Heart left ventricle (tissue), 16 donors: ENCODE measurements at places on chromosomes 6 and 20. TPM values are rescaled to one million over a fixed set of nuclear protein-coding genes. Genes with fewer than 3 reads are reported as not detected.

The SNAI1 gene
- 1.6 TPM for total RNA-seq

The PLG gene
- total RNA-seq = not detected

The ANKEF1 gene
- 1.4 TPM for total RNA-seq

The HSPA1B gene
- total RNA-seq = 139 TPM

The LY6G5B gene
- total RNA-seq = 5.2 TPM

GRCh38 chr20:56697476-56697875 lies 68.4 kb downstream of the TFAP2C start:
- DNase-seq = no peak

GRCh38 chr6:6856538-6857523 lies 250.9 kb upstream of the RREB1 start:
- peak; percentile 51 for DNase-seq

DNA sequence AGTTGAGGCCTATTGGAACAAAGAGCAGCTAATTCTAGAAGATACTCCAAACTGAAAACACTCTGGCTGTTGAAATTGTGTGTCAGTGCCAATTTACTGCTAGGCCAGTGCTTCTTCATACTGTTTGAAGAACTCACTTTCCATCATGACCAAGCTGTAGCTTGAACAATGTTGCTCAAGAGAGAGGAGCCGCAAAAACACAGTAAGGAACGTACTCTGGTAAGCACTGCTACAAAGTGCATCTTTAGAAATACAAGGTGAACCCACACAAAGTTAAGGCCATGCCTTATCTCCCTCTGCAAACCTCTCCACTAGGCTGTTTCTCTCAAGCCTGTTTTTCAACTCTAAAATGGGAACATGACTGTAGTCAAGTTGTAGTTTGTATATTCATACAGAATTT lies 74.5 kb upstream of the TULP1 start:
- DNase-seq = no peak

- DNase-seq = no peak
These were observed 95.3 kb upstream of the SNX9 start for GRCh38 chr6:157727629-157728182.

GRCh38 chr6:150255840-150256239 lies 113.0 kb upstream of the IYD start:
- no peak for DNase-seq

DNA sequence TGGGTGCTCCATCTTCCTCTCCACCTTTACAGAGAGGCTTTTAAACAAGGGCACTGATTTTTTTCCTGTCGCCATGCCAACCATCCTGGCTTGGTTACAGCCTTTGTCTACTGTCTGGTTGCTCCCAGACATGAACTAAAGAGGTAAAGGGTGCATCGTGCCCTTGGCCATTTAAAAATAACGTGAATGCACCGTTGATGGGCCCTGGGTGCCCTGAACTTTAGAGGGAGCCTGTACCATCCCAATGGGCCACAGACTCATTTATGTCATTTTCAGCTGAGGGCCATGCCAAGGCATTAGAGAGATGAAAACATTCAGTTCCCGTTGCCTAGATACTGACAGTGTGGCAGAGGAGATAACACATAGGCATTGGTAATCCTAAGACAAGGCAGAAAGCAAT lies 23.3 kb downstream of the TMC2 start:
- no peak for DNase-seq

DNA sequence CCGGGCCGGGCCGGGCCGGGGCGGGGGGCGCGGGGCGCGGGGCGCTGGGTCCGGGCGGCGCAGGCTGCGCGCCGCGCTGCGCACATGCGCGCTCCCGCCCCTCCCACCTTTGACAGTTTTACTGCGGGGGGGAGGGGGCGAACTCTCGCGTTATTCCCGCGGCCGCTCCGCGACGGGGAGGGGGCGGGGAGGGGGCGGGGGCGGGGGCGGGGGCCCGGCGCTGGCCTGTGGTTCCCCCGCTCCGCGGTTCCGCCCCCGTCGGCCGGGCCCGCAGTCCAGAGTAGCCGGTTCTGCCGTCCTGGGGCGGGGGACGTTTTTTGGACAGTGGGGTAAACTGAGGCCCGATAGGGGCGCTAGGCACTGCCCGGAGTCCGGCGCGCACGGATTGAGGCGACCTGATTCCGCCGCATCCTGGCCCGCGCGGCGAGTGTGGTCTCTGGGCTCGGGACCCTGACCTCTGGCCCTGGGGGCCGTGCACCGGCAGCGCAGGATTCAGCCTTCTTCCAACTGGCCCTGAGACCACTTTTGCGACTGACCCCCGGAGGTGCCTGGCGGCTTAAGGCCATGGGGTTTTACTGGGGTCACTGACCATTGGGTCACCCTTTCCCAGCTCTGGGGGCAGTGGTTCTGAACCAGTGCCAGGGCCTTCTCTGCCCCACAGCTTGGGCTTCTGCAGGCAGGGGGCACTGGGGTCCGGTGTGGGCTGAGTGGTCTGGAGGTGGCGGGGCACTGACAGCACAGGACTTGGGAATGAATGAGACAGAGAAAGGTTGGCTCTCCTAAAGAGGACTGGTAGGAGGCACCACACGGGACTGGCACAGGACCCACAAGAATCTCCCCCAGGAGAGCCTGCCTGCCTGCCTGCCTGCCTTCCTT lies at the start of gene ZNF512B:
Gene ZNF512B (minus strand): TSS at position 93 of the 876 bp plus-strand sequence. CDS start 1,980 bp downstream, outside the sequence.
- peak; percentile 69 for DNase-seq
